Stimulated activated CD8-positive, alpha-beta memory T cell treated with anti-CD3 and anti-CD28 coated beads, Interleukin-7, amount 100 ng/mL, for 1 hour (primary cell): ENCODE measurements at places on chromosomes 16 and 17.

- no peak for DNase-seq
Observed at GRCh38 chr16:55641430-55642056, 14.2 kb upstream of the SLC6A2 start.

GRCh38 chr16:10827691-10828341, 9.2 kb upstream of the TVP23A start:
- no peak for DNase-seq

DNA sequence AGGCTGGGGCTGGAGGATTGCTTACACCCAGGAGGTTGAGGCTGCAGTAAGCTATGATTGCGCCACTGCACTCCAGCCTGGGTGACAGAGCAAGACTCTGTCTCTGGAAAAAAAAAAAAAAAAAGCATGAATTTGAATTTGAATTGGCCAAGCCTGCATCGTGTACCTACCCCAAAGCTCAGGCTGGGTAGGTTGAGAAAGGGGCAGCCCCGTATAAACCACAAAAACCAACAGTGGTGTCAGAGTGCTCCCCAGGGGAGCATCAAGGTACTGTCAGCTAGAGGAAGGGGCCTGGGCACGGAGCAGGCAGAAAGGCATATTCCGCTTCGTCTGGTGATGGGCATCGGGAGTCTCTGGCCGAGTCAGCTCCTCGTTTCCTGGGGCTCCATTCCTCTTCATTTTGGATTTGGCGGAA, 40.9 kb downstream of the RAP1GAP2 start:
- DNase-seq, result no peak

DNA sequence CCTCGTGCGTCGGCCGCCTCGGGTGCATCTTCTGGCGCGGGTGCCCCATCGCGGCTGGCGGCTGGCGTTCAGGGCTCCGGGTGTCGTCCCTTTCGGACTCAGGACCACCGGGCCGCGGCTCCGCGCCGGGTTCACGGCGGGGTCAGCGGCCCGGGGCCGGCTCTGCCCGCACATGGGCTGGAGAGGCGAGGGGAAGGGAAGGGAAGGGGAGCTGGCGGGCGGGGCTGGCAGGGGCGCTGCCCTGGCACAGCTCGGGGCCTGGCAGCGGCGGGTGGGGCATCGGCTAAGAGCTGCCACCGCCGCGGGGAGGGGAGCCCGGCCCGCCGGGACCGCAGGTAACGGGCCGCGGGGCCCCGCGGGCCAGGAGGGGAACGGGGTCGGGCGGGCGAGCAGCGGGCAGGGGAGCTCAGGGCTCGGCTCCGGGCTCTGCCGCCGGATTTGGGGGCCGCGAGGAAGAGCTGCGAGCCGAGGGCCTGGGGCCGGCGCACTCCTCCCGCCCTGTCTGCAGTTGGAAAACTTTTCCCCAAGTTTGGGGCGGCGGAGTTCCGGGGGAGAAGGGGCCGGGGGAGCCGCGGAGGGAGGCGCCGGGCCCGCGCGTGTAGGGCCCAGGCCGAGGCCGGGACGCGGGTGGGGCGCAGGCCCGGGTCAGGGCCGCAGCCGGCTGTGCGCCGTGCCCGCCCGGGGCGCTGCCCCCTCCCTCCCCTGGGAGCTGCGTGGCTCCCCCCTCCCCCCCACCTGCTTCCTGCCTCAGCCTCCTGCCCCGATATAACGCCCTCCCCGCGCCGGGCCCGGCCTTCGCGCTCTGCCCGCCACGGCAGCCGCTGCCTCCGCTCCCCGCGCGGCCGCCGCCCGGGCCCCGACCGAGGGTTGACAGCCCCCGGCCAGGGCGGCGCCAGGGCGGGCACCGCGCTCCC, 646 bp downstream of the HIC1 start:
- no peak for DNase-seq

DNA sequence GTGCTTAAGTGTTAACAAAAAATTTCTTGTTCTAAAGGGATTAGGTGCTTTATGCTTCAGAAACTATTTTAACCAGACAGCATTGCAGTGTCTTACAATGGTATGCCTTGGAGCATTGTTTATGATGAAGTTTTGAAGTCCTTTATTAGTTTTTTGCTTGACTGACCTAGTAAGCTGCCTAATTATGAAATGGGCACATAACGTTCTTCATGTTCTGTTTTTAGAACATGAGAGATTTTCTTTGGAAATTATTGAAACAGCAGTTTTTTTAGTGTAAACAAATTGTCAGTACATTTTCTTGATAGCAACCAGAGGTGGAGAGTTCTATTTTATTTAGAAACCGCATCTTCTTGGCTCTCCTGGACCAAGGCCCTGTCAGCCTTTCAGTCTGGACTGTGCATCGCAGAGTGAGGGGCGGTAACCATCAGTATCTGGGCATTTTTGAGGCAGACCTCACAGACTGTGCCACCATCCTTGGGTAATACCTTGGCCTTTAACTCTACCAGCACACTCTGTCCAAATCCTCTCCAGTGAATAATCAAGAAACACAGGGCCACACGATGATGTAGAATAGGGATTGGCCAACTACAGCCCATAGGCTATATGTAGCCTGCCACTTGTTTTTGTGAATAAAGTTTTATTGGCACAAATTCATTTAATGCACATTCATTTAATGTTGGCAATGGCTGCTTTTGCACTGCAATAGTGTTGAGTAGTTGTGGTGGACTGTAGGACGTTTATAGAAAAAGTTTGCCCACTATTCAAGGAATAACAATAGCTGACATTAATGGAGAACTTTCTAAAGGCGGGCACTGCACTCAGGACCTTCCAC, 81.1 kb downstream of the VPS35L start:
- DNase-seq, result no peak

- no peak for DNase-seq
Observed at GRCh38 chr17:66275651-66276050, 26.8 kb upstream of the PRKCA start.

DNA sequence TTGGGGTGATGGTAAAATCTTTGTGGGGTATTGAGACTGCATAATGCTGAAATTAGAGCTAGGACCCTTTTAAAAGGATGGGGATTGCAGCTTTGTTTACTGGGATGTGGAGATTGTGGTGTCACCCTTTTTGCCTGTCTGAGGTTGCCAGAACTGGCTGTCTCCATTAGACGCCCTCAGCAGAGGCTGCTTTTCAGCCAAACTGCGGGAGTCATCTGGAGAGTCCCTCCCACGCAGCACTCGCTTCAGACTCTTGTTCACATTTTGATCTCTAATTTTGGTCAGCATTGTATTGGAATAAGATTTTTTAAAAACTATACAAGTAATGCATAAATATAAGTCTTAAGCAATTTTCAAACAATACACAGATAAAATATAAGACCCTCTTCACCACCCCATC, 27.9 kb upstream of the JPT2 start:
- DNase-seq, result no peak

GRCh38 chr17:43936434-43936833, 5.8 kb downstream of the PPY start:
- DNase-seq, result no peak

DNA sequence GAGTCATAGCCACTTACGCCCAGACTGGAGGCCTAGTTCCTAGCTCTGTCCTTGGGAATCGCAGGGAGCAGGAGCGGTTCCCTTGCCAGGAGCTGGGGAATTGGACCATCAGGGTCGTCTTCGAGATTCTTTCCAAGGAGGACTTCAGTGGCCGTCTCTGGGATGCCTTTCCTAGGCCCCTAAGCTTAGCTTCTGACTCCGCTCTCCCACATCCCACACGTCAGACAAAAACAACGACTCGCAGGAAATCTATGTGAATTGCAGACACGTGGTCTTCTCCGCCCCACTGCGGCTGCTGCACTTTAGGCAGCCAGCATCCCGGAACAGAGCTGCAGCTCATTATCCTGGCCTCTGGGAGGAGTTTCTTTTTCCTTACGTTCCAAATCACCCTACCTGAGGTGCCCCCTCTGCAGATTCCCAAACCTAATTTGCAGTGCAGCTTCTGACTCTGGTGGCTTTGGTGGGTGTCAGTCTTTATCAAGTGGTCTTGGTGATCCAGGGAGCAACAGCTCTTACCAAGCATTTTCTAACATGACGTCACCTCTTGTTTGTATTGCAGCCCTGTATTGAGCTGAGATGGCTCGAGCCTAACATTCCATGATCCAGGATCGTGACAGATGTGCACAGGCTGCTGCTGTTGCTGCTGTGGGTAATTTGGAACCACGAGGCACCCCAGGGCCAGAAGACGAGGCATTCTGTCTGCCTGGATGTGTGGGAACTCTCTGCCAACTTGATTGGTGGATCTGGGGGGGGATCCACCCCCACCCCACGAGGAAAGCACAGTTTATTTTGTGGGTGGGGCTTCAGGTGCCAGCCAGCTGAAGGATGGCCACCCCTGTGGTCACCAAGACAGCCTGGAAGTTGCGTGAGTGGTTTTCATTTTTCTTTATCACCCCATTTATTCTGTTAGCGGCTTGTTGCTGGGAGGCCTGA, 1.1 kb downstream of the KATNB1 start:
- DNase-seq, result peak; percentile 14

DNA sequence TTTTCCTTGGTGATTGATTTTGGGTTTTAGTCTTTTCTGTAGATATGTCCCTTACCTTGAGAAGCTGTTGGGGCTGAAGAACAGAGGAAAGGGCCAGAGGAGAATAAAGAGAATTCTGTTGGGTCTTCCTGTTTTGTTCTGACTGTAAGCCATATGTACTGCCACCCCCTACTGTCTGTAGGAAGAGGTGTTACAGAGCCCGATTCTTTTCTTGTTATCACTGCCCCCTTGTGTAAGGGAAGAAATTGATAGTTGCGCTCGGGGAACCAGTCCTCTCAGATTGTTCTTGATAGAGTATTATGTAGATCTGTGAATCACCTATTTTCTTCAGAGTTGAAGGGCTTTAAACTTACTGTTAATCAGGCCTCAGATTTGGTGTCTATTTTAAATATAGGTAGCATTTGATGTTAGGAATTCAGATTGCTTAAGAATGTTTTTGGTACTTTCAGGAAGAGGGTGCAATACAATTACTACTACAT, 2.4 kb downstream of the TANC2 start:
- peak; percentile 23 for DNase-seq

DNA sequence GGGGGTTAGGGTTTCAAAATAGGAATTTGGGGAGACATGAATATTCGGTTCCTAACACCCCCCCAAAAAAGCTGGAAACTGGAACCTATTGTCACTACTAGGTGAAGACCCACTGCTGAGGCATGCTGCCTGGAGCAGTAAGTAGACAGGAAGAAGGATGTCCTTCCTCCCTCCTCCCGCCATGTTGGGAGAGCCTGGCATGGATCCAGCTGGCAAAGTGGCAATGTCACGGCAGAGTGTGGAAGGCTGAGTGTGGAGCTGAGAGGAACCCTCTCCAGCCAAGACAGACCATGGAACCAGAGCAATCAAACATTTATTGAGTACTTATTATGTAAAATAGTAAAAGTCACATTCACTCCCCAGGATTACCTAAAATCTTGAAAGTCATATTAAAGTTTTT, 49.0 kb downstream of the CCDC182 start:
- DNase-seq, result no peak

DNA sequence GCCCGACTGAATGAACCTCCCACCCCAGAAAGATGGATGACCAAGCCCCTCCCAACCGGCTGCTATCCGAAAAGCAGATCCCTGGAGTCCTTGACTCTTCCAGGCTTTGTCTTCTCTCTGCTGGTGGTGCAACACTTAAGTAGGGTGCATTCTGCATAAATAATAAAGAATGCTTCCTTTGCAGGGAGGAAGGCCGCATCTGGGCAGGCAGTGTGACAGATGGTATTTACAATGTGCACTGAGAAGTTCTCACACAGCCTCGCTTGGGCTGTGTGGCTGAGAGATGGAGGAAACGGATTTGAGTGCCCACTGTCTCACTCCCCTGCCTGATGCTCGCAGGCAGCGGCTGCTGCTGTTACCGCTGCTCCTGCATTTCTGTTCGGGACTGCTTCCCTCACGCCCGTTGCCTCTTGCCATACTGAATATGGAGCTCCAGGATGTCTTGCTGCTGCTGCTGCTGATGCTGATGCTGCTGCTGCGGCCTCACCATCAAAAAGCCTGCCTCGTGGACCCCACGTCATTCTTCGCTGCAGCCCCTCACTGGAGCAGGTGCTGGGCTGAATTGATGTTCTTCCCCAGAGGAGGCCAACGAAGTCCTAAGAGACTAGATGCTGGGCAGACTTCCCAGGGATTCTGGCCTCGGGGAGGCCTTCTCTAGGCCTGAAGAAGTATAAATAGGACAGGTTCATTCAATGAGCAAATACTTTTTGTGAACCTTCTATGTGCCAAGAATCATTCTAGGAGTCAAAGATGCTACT, 7.1 kb upstream of the RHBDL3 start:
- DNase-seq, result no peak

DNA sequence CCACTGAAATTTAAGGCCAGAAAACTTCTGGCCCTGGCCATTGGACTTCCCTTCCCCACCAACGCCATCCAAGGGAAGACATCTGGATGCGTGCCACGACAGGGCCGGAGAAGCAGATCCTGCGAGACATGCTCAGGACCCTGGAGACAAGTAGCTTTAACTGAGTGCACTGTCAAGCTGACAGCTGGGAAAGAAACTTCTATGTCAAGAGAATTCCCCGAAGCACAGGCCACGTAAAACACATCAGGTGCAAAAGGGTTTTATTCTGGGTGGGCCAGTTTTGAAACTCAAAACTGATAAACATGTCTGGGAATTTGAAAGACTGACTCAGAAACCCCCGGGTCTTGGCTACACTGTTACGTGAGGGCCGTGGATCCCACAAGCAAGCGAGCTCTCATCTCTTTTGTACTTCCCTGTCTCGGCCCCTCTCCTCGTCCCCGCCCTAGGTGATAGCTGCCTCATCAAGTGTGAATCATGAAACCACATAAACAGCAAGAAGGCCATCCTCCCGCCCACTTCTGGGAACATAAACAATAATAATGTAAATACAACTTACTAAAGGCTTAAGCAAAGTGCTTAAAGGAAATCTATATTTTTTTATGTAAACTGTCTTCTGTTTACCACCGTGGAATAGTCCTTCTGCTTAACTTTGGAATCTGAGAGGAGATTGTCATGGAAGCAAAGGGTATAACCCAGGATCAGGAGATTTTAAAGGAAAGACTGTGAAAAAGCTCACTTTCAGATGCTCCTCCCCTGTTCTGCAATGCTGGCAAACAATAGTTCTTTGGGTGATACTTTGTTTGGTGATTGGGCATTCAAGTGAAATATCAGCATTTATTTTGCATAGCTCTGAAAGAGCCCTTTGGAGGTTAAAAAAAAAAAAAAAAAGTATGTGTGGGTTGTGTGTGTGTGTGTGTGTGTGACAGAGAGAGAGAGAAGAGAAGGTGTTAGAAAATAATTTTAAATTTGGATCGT, 406.0 kb upstream of the MAF start:
- no peak for DNase-seq

- no peak for DNase-seq
Observed at GRCh38 chr16:88843256-88843655, 13.5 kb downstream of the GALNS start.

DNA sequence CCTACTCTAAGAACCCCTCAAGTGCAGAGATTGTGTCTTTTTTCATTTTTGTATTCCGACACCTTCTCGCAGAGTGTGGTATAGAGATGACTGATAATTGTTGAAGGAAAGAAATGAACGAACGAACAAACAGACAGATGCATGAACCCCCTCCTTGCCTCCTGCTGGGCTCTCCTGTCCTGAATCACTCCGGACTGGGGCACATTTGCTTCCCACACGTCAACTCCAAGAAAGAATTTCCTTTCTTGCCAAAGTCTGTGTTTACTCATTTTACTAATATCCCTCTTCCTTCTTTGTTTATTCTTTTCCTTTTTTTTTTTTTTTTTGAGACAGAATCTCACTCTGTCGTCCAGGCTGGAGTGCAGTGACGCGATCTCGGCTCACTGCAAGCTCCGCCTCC, 37.5 kb upstream of the BHLHA9 start:
- DNase-seq, result no peak
